ENCODE measurements at places on chromosomes 2 and 18.

- DNase-seq, result no peak
Observed at GRCh38 chr2:222283634-222284033, 15.2 kb downstream of the PAX3 start.

DNA sequence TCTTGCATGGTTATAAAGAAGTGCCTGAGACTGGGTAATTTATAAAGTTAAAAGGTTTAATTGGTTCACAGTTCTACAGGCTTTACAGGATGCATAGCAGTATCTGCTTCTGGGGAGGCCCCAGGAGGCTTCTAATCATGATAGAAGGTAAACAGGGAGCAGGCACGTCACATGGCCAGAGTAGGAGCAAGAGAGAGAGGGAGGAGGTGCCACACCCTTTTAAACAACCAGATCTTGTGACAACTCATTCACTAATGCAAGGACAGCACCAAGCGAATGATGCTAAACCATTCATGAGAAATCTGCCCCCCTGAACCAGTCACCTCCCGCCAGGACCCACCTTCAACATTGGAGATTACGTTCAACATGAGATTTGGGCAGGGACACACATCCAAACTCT is 141.1 kb downstream of the EN1 start:
- DNase-seq, result no peak

DNA sequence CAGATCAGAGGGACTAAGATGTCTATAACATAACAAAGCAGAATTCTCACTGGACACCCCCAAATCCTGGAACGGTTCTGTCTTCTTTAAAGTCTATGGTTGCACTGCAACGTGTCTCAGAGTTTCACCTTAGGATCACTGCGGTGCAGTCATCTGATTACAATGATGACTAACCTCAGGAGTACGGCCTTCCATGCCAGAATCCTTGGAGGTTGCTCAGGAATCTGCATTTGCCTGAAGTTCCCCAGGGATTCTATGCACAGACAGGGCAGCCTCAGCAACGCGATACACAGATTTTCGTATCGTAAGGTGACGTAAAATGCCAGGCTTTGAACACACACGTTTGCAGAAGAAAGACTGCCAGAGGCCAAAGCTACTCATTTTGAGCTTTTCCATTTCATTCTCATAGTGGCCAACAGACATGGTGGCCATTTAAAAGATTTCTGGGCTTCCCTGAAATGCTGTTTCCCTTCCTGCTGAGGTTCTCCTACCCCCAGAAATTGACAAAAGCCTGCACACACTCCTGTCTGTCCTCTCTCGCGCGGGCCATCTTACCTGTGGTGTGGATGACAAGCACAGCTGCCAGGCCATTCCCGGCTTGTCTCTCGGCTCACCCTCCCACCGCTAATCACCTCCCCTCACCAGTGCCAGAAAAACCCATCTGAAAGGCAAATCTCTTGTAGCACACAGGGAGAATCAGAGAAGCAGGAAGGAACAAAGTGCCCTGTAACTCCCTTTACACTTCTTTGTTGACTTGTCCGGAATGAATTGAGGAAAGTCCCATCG is 148.8 kb downstream of the ACKR3 start:
- no peak for DNase-seq

GRCh38 chr18:8045884-8046281 is 478.8 kb downstream of the PTPRM start:
- DNase-seq, result no peak

DNA sequence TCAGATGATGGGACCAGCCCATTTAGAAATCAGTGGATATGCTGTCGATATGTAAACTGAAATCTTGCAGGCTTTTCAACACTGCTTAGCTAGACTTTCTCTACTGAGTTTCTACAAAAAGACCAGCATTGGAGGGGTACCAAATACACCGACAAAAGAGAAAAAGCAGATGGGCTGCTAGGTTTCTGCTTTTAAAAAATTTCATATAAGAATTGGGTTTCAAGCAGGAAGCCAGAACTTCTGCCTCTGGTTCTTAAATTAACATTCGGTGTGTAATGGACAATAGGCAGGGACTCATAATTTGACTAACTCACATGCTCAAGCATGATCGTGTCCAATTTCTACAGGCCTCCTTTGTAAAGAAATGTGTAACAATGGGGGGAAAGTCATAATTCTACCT is 3.1 kb downstream of the ARL4C start:
- no peak for DNase-seq

DNA sequence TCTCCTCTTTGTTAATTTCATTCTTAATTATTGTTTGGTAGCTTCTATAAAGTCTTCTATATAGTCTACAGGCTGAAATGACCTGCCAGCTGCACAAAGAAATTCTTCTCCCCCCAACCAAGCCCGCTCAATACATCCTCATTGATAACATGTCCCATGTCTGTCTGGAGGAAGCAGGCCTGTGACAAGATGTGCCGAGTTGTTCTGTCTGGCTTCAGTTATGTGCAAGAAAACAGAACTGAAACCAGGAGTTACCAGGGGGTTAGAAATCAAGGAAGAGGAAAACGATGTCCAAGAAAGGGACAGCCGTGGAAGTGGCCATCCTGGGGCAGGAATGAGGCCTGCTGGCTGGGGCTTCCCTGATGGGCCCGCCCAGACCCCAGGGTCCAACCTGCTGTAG is 57.6 kb downstream of the MTCL1 start:
- DNase-seq, result no peak

DNA sequence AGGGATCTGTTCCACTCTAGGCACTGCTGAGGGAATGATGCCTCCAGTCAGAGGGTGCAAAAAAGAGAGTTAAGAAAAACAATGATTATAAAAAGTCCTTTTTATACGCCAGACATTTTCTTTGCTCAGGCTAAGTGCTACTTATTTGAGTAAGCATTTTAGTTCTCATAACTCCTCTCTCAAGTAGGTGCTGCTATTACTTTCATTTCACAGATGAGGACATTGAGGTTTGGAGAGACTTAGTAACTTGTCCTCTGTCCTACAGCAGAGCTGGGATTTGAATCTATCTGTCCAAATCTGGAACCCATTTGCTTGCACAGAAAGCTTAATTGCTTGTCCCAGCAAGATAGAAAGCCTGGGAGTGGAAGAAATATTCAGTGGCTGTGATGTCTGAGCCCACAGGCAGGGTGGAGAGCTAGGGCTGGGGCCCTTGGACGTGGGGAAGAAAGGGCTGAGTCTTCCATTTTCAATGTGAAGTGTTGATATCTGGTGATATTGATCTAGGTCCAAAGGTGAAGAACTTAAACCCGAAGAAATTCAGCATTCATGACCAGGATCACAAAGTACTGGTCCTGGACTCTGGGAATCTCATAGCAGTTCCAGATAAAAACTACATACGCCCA is 5.8 kb downstream of the IL37 start:
- no peak for DNase-seq

- DNase-seq, result no peak
Observed at GRCh38 chr2:1173528-1173927, 222.9 kb downstream of the SNTG2 start.

GRCh38 chr2:160906878-160907277 is 253.3 kb upstream of the TANK start:
- DNase-seq, result no peak

DNA sequence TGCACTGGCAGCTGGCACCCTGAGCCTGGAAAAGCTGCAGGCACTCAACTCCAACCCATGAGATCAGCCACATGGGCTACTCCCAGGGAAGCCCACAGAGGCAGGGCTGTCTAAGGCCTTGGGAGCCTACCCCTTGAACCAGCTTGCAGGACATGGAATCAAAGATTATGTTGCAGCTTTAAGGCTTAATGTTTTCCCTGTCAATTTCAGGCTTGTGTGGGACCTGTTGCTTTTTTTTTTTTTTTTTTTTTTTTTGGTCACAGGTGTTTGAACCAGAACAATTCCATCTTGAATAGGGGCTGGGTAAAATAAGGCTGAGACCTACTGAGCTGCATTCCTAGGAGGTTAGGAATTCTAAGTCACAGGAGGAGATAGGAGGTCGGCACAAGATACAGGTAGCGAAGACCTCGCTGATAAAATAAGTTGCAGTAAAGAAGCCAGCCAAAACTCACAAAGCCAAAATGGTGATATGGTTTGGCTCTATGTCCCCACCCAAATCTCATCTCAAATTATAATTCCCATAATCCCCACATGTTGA is 7.5 kb upstream of the IL1A start:
- DNase-seq, result no peak

- no peak for DNase-seq
Observed at GRCh38 chr2:3766824-3767223, 63.4 kb downstream of the DCDC2C start.

- DNase-seq, result no peak
Observed at GRCh38 chr2:68471385-68471784, 4.0 kb downstream of the APLF start.

DNA sequence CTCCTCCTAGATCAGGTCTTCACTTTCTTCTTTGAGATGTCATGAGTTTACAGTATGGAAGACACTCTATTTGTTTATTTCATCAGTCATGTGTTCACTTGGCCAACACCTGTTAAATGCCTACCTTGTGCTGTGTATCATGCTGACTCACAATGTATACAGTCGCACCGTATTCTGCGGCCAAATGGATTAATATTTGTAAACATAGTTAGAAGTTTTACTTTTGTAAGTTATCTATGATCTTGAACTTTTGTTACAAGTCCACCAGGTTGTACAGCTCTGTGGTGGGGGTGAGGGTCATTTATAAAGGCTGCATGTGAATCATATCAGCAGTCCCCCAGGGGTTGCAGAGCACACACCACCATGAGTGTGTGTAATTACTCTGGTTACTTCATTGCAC is 408.7 kb upstream of the NRP2 start:
- DNase-seq, result no peak

DNA sequence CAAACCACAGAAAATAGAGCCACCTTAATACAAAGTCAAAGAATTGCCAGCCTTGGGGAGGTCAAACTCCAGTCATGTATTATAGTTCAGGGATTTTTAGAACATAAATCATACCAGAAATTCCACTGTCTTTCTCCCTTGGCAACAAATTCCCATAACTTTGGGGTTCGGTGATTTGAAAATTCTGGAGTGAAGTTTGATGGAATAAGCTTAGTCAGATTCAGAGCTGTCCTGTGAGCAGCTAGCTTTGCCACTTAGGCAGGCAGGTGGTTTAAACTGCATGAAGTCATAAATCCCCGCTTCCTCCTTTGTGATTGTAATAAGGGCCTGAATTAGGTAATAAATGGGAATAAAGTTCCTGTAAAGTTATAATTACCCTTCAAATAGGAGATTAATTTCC is 457.0 kb upstream of the HNMT start:
- no peak for DNase-seq

DNA sequence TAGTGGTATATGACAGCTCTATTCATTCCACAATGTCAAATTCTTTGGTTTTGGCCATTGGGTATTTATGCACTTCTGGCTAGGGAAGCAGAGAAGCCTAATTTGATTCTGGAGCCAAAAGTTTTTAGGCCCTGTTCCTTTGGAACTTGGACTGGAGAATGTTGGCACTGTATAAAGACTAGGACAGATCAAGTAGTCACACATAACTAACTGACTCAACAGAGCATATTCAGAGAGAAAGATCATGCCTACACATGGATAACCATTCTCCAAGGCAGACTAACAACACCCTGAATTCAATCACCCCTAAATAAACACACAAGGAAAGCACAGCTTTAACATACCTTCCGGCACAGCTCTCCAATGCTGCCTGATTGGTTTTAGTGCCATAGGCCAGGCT is 62.9 kb downstream of the ARHGAP15 start:
- no peak for DNase-seq

GRCh38 chr2:109280804-109281203 is 151.8 kb downstream of the SH3RF3 start:
- no peak for DNase-seq

All from NCI-H2227 treated with DMSO at 0.1 percent for 48 hours (cell line).